GM13976 (cell line): ENCODE measurements at places on chromosomes 2 and 18.

DNA sequence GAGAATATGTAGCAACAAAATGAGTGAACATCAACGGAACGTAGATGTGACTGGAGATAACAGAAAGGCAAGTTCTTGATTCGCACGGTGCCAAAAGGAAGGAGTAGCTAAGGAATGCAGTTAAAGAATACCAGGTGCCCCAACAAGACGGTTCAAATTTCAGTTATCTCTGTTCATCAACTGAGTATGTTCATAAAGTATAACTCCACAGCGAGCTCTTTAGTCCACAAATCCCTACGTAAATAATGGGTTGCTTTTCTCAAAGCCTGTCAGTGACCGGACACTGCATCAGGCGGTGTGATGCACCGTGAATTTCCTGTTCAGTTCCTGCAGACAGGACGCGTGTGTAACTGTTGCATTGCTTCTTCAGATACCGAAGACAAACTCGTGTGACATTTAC lies 91.8 kb downstream of the NOL10 start:
- no peak for DNase-seq

DNA sequence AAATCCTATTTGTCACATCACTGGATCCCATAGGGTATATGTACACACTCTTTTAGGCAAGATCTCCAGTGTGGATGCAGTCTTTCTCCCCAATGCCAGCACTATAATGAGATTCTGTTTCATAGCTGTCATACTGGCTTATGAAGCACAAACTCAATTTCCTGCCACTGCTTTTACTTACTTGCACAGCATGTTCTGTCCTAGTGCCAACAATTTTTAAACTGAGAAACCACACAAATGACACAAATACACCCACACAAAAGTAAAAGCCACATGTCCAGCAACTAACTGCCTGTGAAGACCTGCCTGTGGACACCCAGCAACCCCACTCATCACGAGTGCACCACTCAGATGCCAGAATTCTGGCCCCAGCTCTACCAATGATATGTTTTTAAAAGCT lies 29.6 kb upstream of the RNU4ATAC start:
- peak; percentile 40 for DNase-seq

DNA sequence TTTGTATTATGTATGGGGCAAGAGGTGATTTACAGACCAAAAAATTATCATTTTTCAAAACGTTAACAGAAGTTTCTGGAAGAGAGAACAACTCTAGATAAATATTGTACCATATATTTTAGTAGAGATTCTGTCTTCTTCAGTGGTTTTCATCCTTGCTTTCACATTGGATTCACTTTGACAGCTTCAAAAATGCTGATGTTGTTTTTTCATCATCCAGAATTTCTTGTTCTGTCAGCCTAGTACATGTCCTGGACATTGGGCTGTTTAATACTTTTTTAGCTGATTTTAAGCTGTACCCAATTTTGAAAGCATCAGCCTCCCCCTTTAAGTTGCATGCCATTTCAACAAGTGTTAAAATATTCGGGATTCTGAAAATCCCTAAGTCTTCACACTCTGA lies 711.3 kb upstream of the LRATD1 start:
- DNase-seq: no peak

DNA sequence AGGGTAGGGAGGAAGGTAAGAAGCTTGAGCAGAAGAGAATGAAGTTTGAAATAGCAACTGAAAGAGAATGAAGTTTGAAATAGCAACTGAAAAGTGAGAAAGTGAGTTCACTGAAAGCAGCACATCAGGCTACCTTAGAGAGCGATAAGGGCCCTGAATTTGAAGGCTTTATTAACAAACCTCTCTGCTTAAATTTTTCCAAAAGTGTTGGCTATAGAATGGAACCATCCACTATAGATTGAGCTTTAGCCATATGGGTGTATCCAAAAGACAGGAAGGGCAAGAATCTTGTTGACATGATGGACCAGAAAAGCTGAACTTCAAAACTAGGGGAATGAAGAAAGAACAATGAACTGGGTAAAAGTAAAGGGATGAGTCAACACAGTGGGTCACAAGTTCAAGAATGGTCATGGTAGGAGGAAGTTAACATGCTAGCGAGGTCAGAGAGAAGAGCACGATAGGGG lies 122.5 kb downstream of the ASXL3 start:
- DNase-seq: peak; percentile 21

DNA sequence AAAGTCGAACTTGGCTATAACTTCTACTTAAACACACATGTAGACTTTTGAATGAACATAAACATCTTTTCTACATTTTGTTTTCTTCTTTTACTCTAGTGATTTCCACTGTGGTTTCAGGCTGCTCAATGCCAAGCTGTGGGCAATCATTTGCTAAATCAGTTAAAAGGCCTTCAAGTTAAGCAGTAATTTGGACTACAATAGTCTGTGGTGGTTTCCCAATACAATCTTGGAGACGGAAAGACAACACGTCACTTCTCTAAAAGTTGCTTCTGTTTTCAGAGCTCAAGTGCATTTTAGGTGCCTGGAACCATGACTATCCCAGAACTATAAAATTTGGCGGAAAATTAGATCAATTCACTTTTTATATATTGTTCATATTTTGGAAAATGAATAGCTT lies 69.4 kb downstream of the TXNL1 start:
- DNase-seq: no peak

- DNase-seq: no peak
Observed at GRCh38 chr2:100803334-100803733, 16.6 kb upstream of the NPAS2 start.

- no peak for DNase-seq
Observed at GRCh38 chr18:23526501-23527063, 23.3 kb downstream of the RMC1 start.

DNA sequence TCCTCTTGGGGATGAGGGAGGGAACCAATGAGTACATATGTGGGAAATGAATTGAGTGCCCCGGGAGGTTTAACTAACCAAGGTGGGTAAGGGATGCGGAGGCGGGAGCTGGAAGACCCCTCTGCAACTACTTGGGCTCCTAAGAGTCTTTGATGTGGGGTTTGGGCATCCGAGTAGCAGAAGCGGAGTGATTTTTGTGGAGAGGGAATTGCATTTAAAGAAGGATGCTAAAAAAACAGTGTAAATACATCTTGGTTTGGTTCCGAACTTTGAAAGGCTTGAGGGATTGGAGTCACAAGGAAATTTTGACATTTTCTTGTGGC lies 215.7 kb downstream of the MCFD2 start:
- DNase-seq: peak; percentile 13

GRCh38 chr2:125004106-125004800 lies 979.2 kb downstream of the CNTNAP5 start:
- no peak for DNase-seq

DNA sequence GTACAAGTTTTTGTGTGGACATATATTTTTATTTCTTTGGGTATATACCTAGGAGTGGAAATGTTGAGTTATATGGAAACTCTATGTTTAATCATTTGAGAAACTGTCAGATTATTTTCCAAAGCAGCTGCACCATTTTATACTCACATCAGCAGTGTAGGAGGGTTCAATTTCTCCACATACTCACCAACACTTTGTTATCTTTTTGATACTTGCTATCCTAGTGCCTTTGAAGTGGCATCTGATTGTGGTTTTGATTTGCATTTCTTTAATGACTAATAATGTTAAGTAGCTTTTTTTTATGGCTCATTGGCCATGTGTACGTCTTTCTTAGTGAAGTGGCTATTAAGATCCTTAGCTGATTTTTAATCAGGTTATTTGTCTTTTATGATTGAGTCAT lies 64.7 kb upstream of the SLC8A1 start:
- DNase-seq: no peak

GRCh38 chr2:24084386-24085199 lies at the start of gene TP53I3:
Gene TP53I3, minus strand, starts transcription at chr2:24084834. Its CDS starts 508 bp downstream, at chr2:24084326.
- DNase-seq: peak; percentile 92

GRCh38 chr18:24136967-24137373 lies 1.9 kb upstream of the CABYR start:
- DNase-seq: no peak

GRCh38 chr2:54660752-54661151 lies 62.7 kb upstream of the EML6 start:
- DNase-seq: no peak

DNA sequence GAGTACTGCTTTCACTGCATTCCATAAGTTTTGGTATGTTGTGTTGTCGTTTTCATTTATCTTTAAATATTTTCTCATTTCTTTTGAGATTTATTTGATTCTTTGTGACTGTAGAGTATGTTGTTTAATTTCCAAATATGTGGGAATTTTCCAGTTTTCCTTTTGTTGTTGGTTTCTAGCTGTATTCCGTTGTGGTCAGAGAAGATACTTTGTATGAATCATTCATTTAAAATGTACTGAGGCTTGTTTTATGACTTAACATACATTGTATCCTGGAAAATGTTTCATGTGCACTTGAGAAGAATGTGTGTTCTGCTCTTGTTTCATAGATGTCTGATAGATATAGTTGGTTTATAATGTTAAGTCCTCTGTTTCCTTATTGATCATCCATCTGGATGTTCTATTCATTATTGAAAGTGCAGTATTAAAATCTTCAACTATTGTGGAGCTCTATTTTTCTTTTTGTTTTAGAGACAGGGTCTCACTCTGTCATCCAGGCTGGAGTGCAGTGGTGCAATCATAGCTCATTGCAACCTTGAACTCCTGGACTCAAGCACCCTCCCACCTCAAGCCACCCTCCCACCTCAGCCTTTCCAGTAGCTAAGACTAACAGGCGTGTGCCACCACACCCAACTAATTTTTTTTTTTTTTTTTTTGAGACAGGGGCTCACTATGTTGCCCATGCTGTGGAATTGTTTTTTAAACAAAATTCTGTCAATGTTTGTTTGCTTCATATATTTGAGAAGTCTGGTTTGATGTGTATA lies 96.8 kb downstream of the TAF4B start:
- DNase-seq: no peak

- no peak for DNase-seq
Observed at GRCh38 chr2:173948198-173948597, 17.0 kb downstream of the SP3 start.

DNA sequence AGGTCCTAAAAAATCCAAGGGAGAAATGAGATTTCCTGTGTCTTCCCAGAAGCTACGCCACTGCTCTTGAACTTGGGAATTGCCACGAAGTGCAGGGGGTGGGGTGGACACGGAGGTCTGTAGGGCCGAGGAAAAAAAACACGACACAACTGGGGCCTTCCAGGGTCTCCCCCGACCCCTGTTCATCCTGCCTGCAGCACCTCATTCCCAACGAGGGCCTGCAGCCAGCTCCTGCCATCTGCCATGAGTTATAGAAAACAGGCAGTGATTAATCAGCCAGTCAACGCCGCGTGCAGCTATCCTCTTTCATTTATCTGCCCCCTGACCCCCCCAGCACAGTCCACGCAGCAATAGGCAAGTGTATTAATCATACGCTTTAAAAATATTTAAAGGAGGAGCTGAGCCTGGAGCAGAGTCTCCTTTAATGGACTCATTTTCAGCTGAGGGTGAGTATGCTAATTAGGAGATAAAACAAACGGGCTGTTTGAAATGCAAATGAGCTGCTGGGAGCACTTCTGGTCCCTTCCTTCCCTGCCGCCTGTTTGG lies 209.9 kb downstream of the TFCP2L1 start:
- DNase-seq: no peak

DNA sequence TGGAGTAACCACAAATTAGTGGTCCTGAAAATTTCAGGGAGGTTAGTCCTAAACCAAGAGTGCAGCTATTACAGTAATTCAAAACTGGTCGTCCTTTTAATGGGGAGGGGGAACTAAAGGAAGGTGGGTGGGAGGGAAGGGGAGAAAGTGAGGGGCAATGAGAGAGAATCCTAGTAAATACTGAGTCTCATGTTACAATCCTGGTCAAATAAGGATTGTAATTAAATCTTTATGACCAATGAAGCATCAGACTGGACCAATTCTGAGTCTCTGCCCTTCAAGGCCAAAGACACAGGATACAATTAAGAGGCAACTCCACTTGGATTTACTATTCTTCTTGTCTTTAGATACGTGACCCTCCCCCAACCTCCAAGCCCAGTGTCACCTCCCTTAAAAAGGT lies 262.9 kb downstream of the BCL11A start:
- DNase-seq: no peak

DNA sequence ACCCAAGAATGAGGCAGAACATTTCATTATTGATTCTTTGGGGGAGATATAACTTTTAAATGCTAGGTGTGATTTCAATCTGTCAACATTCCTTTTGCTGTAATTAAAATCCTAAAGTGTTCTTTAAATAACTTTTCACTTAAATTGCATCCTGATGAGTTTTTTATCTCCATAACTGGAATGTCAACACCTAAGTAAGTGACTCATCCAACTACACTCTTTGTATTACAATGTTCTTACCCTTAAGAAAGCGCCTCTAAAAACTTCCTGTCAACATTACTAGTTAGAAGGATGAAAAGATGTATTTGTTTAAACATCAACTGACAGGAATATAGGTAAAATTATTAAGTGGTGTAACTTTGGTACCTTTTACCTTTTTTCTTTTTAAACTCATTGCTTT lies 1657.0 kb downstream of the LRP1B start:
- no peak for DNase-seq

DNA sequence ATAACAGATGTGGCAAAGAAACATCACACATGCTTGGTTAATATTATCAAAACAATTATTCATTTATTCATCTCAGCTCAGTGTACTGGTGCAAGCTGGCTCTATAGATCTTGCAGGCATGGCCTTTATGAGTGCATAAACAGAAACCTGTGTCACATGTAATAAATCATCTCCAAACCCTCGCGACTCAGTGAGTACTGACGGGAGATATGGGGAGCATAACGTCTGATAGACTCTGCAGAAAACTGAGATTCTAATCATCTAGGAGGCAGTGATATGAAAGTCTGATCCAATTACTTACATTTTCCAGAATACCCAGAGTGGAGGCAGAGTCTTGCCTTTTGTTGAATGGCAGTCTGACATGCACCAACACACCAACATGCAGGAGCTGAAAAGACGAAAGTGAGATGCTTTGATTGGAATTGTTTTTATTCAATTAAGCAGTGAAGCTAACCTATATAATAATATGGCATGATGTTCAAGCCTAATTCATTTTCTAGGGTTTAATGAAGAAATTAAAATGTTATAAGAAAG lies 416.8 kb downstream of the RNF144A start:
- DNase-seq: no peak

GRCh38 chr2:190446193-190446592 lies 38.0 kb downstream of the MFSD6 start:
- DNase-seq: no peak

DNA sequence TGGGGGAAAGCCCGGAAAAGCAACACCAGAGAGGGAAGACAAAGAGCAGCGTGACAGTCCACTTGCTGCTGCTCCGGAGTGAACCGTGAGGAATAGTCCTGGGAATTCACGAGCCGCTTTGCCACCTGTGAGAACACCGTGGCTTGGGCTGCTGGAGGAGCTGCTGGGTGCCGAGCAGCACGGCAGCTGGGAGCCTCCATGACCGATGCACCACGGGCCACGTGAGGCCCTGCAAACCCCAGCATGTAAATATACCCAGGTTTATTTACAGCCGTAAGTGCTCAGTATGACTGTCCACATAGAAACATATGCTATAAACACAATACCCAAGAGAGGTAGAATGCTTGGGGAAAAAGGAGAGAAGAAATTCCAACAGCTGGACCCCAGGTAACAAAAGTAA lies 65.1 kb downstream of the SMIM21 start:
- no peak for DNase-seq
